H4 (cell line): ENCODE measurements at places on chromosomes 2 and 18.
A peak's percentile ranks its signal among the peaks of the same experiment; 100 is the strongest.

- DNase-seq: no peak
Measured at GRCh38 chr2:239778861-239779558, 246.1 kb downstream of the NDUFA10 start.

GRCh38 chr2:218860950-218861381, 1.4 kb downstream of the WNT6 start:
- no peak for DNase-seq

DNA sequence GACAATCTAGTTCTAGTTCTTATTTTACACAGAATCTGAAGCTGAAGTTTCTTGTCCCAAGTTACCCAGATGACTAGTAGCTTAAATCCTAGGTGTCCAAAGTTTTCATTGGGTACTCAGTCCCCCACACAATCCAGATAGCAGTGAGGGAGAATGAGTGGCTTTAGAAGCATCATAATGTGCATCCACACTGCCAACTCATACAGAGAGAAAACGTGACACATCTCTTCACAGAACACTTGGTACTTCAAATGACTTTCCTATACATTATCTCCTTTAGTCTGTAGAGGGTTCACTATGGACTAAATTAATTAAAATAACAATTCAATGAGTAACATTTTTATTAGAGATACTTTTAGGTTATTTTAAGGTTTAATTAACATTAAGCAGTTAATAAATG, 45.2 kb downstream of the STRADB start:
- no peak for DNase-seq

DNA sequence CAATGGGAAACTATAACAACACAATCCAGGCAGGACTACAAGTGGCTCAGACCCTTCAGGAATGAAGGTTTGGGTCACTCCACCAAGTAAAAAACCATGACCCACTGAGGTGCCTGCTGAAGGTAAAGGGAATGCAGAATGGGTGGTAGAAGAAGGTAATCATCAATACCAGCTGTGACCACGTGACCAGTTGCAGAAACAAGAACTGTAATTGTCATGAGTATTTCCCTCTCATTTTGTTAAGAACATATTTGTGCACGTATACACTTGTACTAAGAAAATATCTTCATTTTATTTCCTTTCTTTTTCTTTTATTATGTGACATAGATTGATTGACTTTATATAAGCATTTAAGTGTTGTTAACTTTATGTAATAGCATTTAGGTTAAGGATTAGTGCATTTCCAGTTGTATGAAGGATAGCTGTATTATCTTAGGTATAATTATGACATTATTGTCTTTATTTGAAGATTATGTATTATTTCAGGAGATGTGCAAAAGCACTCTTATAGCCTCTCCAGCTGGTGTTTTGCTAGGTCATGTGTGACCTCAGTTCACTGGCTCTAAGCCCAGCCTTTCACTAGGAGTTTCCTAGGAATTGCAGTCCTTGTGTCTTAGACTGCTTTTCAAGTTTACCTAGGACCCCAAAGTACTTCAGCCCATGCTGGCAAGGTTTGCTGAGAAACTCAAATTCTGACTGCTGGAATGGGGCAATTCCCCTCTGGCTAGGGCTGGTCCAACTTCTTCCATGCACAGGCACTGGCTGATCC, 125.7 kb upstream of the DPP10 start:
- no peak for DNase-seq

GRCh38 chr2:16244966-16245320, 304.6 kb downstream of the MYCN start:
- DNase-seq: no peak

- DNase-seq: no peak
Measured at GRCh38 chr2:37090019-37090477, 5.7 kb downstream of the GPATCH11 start.

DNA sequence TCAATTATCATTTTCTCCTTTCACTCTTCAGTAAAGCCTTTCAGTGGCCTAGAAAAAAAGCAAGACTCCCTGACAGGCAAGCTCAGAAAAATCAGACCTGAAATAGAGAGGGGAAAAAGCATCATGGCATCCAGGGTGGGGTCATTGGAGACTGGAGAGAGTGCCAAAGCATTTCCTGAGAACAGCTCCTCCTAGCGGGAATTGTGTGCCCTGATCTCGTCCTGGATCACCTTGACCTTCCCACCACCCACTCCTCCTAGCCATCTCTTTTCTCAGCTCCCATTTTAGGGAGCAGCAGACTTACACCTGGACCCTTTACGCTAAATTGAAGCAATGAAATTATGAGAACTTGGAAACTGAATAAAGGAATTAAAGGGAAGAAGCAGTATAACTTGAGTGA, 176.6 kb downstream of the VWC2L start:
- DNase-seq: peak; percentile 21

DNA sequence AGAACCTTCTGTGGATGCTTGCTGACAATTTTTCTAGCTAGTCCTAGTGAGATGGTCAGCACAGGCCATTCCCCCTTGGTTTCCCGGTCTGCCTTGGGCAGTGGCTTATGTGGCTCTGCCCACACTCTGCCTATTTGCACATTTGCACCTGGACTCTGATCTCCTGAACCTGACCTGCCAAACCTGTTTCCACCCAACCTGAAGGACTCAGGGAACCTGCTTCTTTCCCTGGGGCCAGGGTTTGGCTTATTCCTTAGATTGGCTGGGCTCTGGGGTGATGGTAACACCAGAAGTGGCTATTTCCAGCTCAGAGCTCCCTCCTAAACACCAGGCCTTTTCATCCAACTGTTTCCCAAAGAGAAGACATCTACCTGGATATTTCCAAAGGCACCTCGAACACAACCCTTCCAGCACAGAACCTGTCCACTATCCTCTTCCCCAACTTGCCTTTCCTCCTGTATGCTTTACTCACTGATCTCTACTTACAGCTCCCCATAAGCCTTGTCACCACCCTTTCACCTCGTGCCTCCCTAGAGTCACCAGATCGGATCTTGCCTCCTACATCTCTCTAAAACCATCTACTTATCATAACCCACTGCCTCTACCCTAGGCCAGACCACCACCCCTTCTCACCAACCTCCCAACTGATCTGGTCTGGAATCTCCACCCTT, 5.8 kb upstream of the MTA3 start:
- DNase-seq: no peak

- no peak for DNase-seq
Measured at GRCh38 chr2:208529796-208530195, 123.2 kb downstream of the PTH2R start.

- DNase-seq: peak; percentile 61
Measured at GRCh38 chr2:234288974-234289455, 207.9 kb downstream of the ARL4C start.

GRCh38 chr2:169108099-169108884, 38.9 kb downstream of the DHRS9 start:
- DNase-seq: no peak

- no peak for DNase-seq
Measured at GRCh38 chr18:61955644-61956043, 62.8 kb upstream of the RNF152 start.

GRCh38 chr2:234823877-234824376, 127.9 kb upstream of the SH3BP4 start:
- DNase-seq: peak; percentile 77

- DNase-seq: no peak
Measured at GRCh38 chr2:54575379-54575888, 119.3 kb downstream of the SPTBN1 start.

GRCh38 chr2:172545408-172546075, 10.3 kb upstream of the PDK1 start:
- DNase-seq: no peak

DNA sequence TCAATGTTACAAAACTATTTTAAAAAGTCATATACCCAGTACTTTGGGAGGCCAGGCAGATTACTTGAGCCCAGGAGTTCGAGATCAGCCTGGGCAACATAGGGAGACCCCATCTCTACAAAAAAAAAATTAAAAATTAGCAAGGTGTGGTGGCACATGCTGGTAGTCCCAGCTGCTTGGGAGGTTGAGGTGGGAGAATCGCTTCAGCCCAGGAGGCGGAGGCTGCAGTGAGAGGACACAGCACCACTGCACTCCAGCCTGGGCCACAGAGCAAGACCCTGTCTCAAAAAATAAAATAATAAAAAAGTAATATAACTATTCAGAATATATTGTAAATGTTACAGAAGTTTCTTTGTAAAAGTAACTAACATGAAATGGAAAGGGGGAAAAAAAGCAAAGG, 1.9 kb downstream of the PASK start:
- DNase-seq: no peak

DNA sequence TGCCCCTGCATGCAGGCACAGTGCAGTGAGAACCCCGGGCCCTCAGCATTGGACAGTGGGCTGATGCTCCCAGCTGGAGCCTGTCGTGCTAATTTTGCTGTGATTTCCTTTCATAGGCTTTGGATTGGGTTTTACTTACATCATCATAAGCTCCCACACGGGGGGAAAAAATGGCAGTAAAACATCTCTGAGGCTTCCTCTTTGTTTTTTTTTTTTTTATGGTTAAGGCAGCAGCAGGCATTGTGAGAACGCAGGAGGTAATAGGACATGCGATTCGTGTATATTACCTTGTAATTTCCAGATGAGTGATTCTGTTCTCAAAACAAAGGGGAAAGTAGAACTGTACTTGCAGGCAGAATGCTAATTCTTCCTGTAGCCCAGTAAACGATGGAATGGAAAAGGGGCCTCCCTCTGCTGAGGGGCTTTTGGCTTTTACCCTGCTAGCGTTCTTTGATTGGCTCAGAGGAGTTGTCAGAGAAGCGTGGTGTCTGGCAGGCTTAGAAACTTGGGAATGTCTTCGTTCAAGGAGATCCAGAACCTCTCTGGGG, 89.7 kb downstream of the NPAS2 start:
- no peak for DNase-seq

DNA sequence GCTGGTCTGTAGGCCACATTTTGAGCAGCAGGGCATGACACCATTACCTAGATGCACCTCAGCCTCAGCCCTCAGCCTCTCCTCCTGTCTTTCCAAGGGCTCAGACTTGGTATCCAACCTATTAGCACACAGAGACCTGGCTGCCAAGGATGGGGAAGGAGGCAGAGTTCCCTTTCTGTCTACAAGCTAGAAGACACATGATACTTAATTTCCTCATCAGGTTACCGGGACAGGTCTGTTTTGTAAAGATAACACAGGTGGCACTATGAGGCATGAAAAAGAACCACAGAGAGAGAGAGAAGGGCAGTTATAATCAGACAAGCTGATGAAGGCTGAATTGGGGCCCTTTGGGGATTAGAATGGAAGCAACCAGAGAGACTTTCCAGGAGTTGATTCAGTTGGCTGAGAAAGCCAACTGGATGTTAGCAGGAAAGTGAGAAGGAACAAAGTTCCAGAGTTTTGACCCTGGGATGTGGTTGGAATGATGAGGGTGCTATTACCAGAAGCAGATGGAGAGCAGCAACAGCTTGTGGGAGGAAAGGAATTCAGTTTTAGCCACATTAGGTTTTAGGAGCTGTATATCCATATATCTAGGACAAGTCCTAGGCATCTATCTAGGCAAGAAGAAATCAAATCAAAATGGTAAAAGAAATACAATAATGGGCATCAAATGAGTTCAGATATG, 46.0 kb upstream of the RMND5A start:
- DNase-seq: no peak

GRCh38 chr2:20514596-20515269, 67.9 kb downstream of the RHOB start:
- peak; percentile 71 for DNase-seq

GRCh38 chr18:62450546-62451410, 72.0 kb upstream of the ZCCHC2 start:
- peak; percentile 97 for DNase-seq
